HFFc6 (cell line): ENCODE measurements at places on chromosomes 12 and 14.

GRCh38 chr12:64723630-64724029 is 35.6 kb downstream of the GNS start:
- DNase-seq = no peak

DNA sequence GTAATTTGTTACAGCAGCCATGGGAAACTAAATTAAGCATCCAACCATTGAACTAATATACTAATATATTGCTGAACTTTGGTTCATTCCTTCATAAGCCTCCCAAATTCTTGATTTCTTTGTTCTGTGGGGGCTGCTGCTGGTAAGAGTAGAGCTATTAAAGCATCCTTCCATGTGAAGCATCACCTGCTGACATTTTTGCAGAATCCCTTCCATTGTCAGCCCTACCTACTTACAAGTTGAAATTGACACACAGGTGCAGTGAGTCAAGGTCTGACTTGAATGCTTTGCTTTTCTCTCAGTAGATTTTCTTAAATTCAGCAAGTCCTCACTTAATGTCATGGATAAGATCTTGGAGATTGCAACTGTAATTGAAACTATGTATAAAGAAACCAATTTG is 474.4 kb downstream of the APAF1 start:
- no peak for DNase-seq

DNA sequence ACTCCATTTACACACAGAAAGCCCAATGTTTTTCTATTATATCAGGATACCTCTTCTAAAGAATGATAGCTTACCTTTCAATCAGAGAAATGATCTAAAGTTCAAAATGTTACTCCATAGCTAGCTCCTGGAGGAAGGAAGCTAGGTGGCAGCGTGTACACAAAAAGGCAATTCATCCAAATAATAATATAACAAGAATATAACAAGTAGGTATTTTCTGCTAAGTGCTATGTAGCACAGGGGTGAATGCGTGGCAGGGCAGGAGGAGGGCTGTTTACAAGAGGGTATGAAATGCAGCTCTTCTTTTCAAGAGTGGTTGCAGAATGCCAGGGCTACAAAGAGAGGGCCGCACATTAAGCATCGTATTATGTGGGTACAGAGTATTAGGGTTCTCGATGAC is 663 bp upstream of the SNAPC1 start:
- DNase-seq = no peak

- no peak for DNase-seq
Observed at GRCh38 chr12:108509806-108510205, 5.3 kb upstream of the FICD start.
